ENCODE measurements at places on chromosomes 6 and 20.
A peak's percentile ranks its signal among the peaks of the same experiment; 100 is the strongest.

- no peak for DNase-seq
Observed at GRCh38 chr6:32212076-32212760, 11.6 kb downstream of the NOTCH4 start.

DNA sequence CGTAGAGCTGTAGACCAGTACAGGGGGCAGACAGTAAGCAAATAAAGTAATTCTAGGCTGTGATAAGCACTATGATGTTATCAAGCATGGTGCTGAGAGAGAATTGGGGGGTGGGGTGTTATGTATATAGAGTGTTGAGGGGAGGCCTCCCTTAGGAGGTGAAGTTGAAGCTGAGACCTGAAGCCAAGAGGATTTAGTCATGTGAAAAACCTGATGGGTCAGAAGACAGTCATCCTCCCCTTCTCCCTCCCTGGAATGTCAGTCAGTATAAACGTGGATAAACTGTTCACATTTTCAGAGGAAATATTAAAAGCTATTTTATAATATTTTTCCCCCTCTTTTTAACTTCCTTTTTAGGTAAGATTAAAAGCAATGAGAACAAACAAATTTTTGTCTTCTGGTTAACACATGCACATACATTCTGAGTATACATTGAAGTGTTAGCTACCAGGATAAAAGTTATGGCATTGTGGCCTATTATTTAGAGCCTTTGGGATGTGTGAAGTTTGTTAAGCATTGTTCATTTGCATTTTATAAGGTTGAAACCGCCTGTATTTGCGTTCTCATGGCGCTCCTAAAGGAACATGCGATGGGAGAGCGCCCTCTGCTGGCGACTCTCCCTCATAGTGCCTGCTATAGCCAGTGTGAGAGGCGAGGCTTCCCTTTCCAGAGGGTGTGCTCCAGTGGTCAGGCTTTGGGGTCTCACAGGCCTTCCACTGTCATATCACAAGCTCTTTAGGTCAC lies 35.4 kb upstream of the MAPK13 start:
- DNase-seq: peak; percentile 78

- DNase-seq: no peak
Observed at GRCh38 chr6:119470893-119471542, 121.5 kb upstream of the MAN1A1 start.

GRCh38 chr6:32968867-32969684 lies 682 bp downstream of the BRD2 start:
- peak; percentile 66 for DNase-seq

- DNase-seq: no peak
Observed at GRCh38 chr6:95804847-95805541, 210.8 kb upstream of the FUT9 start.

GRCh38 chr20:24662322-24662721 lies 192.9 kb downstream of the SYNDIG1 start:
- no peak for DNase-seq

- DNase-seq: no peak
Observed at GRCh38 chr6:62746968-62747367, 460.9 kb upstream of the KHDRBS2 start.

DNA sequence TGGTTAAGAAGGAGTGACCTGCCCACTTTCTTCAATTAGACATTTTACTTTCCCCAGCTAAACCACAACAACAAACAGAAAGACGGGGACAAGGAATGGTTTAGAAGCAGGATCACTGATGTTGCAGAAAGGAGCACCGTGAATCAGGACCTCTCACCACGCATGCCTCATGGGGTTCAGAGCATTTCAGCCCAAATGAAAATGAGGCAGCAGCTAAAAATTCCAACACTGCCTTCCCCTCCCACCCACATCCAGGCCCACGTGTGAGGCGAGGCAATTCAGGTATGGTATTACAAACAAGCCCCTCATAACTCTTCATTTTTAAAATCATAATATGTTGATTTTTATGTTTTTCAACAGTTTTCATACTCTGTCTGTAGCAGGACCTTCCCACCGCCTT lies 194.1 kb upstream of the ARID1B start:
- DNase-seq: no peak

- DNase-seq: no peak
Observed at GRCh38 chr6:20325641-20326421, 75.8 kb upstream of the E2F3 start.

DNA sequence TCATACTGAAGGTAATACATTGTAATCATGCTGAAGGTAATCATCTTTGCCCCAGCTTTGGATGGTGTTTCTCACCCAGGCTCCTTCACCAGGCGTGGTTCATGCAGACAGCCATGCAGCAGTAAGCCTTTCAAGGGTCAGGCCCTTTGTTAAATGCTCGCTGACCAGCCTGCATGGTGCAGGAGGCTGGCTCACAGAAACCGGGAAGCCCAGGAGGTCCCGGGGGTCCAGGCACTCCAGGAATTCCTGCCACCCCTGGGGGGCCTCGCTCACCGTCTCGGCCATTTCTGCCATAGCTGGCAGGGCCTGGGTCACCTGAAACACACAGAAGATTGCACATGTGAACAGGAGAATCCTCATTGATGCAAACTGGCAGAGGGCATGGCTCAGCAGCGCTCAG lies 86.1 kb downstream of the COL9A1 start:
- DNase-seq: no peak

GRCh38 chr6:156848533-156848932 lies 71.4 kb downstream of the ARID1B start:
- DNase-seq: no peak

DNA sequence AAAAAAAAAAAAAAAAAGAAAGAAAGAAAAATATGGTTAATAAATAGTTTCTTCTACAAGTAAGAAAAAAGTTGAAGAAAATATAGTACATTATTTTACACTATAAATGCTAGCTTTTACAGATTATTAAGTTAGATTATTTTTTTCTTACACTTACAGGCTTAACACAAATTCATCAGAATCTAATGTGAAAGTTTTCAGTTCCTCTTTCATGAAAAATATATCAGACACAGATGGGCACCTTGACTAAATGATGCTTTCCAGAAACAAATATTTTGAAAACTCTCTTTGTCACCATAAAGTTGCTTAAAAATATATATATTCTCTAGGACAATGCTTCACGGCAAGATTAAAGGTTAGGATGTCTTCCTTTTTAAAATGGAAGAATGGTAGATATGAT lies 321.8 kb upstream of the HSF2 start:
- DNase-seq: no peak

- DNase-seq: no peak
Observed at GRCh38 chr20:38805958-38806854, 709 bp downstream of the PPP1R16B start.

DNA sequence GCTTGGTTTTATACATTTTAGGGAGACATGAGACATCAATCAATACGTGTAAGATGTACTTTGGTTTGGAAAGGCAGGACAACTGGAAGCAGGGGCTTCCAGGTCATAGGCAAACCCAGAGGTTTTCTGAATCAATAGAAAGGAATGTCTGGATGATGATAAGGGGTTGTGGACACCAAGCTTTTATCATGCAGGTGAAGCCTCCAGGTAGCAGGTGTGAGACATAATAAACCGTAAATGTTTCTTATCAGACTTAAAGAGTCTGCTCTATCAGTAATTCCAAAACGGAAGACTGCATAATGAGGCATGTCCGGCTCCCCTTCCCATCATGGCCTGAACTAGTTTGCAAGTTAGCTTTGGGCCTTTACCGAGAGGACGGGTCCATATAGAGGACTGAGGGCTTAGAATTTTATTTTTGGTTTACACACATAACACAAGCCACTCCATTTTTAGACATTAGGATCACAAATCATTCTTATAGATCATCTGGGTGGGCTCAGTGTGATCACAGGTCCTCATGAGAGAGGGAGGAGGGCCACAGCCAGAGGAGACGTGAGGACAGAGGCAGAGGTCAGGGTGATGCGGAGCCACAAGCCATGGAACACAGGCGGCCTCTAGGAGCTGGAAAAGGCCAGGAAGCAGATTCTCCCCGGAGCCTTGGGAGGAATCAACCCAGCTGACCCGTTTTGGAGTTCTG lies 10.7 kb upstream of the SERPINB9 start:
- no peak for DNase-seq

DNA sequence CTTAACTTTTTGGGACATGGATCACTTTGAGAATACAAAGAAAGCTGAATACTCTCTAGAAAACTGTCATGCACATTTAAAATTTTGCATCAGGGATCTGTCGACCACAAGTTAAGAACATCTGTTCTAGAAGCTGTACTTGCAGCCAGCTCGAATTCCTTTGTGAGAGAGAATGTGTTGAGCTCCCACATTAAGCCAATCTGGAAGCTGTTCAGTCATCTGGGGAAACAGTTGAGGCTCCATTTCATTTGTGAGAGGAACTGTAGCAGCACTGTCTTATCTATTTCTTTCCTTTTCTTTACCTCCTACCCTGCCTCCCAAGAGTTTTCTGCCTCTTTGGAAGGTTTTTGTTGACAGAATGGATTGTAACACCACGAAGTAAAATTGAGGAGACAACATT lies 50.8 kb downstream of the KAT14 start:
- no peak for DNase-seq

DNA sequence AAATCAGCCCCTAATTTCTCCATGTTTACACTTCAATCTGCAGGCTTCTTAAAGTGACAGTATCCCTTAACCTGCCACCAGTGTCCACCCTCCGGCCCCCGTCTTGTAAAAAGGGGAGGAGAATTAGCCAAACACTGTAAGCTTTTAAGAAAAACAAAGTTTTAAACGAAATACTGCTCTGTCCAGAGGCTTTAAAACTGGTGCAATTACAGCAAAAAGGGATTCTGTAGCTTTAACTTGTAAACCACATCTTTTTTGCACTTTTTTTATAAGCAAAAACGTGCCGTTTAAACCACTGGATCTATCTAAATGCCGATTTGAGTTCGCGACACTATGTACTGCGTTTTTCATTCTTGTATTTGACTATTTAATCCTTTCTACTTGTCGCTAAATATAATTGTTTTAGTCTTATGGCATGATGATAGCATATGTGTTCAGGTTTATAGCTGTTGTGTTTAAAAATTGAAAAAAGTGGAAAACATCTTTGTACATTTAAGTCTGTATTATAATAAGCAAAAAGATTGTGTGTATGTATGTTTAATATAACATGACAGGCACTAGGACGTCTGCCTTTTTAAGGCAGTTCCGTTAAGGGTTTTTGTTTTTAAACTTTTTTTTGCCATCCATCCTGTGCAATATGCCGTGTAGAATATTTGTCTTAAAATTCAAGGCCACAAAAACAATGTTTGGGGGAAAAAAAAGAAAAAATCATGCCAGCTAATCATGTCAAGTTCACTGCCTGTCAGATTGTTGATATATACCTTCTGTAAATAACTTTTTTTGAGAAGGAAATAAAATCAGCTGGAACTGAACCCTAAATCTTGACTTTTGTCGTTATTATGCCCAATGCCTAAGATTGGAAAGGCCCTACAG lies 4.5 kb downstream of the SOX4 start:
- DNase-seq: no peak

DNA sequence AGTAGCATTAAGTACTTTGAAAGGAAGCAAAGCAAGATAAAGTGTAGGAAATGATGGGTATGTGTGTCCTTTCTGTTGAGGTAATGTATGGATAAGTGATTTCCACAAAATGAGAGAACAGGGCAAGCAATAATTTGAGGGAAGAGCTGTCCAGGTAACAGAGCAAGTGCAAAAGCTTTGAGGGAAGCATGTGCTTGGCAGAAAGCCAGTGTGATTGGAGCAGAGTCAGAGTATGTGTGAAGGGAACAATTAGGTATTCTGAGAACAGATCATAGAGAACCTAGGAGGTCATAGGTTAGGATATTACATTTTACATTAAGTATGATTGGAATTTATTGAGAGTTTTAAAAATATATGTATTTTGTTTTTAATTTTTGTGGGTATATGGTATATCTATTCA lies 30.2 kb upstream of the MAN1A1 start:
- no peak for DNase-seq

- DNase-seq: no peak
Observed at GRCh38 chr6:16205377-16206144, 32.8 kb upstream of the GMPR start.

- DNase-seq: no peak
Observed at GRCh38 chr20:62766716-62767115, 29.6 kb upstream of the MRGBP start.

DNA sequence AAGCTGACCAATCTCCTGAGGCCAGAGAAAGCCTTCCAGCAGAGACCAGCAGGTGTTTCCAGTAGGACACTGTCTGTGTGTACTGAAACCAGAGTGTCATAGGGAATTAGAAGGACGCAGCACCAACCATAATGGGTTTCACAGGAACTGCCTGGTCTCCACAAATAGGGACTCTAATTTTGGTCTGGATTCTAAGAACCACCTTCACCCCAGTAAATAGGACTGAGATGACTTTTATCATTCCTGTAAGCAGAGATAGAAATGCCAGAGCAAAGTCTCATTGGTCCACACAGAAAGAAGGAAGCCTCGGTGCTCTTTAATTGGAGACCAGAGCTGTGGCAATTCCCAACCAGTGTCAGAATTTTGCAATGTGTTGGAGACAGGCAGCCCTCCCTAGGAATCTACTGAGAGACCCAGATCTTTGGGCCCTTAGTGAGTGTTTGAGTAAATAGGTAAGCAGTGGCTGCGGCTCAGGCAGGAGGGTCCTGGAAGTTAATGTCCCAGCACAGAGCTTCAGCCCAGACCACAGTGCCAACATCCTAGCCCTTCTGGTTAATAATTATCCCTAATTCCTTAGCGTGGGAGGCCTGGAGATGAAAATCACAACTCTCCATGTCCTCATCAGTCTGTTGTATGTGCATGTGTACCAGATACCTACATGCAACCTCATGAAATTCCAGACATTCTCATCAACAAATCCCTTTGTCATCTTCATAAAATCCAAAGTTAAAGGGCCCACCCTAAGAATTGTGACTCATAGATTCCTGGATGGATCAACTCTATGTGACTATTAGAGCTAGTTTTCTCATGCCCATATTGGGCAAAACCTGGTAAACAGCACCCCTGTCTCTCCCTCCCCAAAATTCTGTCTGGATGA lies 81.2 kb downstream of the UNC5CL start:
- DNase-seq: no peak

GRCh38 chr20:51462566-51463276 lies 79.8 kb downstream of the NFATC2 start:
- no peak for DNase-seq

GRCh38 chr6:144063744-144064401 lies 31.5 kb downstream of the SF3B5 start:
- peak; percentile 87 for DNase-seq

DNA sequence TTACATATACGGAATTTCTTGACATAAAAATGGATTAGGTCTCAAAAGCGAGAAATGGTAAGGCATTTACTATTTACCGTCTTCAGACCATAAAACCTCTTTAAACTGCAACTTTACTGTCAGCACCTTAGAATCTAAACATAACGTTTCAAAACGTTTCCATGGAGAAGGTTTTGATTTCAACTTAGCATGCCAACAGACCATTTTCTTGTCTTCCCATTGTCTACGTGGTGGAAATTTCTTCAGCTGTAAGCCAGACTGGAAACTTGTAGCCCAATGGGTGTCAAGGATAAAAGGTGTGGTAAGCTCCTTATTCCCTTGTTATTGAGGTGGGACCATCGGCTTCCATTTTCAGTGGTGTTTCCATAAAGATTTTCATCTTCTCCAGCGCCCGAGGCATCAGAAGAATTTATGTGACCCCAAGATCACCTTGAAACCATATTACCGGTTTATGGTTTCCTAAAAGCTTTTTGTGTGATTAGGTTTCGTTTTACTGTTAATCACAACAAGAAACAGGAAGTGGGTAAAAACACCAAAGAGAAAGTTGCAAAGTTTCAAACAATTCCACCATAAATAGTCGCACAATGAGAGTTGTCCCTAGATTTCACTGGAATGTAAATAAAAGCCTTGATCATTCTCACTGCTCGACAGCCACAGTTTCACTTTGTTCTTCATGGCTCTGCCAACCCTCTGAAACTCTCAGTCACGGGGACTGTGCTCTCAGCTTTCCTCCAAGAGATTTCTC lies 63.0 kb upstream of the CD2AP start:
- no peak for DNase-seq

- DNase-seq: no peak
Observed at GRCh38 chr6:87342829-87343228, 1.8 kb upstream of the C6orf163 start.
